Small intestine (tissue), 16 donors: ENCODE measurements at places on chromosomes 3 and 15. TPM values are rescaled to one million over a fixed set of nuclear protein-coding genes. Genes with fewer than 3 reads are reported as not detected.

GRCh38 chr15:79967298-79968182, 3.5 kb downstream of the BCL2A1 start:
- H3K4me1 ChIP-seq: no peaks in the 10 kb centered on the region
- H3K36me3 ChIP-seq: no peaks in the 10 kb centered on the region
- peak overlapping the region; percentile 23 for H3K27ac ChIP-seq
- H3K4me3 ChIP-seq: no peak overlapping the region

Gene HAPLN3
- polyA plus RNA-seq: 0.27 TPM

Gene IGF2BP2
- polyA plus RNA-seq: 15.7 TPM

DNA sequence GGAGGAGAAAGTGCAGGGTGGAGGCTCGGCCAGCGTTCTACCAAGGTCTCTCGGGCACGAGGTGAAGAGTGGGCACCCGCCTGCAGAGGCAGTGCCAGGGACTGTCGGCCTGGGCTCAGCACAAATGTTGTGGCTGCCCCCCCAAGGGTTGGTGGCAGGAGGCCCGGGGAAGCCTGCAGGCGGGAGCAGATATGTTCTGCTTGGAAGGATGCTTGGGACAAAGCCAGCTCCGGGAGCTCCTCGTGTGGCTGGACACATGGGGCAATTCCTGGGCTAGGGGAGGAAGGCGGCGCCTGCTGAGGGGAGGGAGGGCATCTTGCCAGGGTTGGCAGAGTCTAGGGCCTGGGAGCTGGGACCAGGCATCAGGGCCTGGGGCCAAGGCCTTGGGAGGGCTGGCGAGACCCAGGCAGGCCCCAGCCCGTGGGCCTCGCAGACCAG, 30.4 kb upstream of the FBLN2 start:
- no peak overlapping the region for H3K27ac ChIP-seq
- no peaks in the 10 kb centered on the region for H3K27me3 ChIP-seq
- no peak for DNase-seq
- no peak overlapping the region for H3K4me3 ChIP-seq
